ENCODE measurements at places on chromosomes 7 and 10.

DNA sequence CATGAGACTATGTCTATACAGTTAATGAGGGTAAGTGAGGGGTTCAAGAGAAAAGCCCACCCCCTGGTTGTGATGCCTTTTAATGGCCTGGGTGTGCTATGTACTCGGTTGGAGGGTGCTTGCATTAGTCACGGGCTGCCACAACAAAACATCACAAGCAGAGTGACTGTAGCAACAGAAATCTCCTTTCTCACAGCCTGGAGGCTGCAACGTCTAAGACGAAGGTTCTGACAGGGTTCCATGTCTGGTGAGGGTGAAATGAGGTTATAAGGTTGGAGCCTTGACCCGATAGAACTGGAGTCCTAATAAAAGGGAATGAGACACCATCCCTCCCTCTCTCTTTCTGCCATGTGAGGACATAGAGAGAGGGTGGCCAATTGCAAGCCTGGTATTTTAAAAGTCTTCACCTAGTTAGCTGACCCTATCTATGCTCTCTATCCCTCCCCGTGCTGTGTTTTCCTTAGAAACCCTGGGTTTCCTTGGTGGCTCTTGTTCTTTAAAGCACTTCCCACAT lies 126.0 kb upstream of the GDF10 start:
- DNase-seq: no peak

GRCh38 chr7:24769014-24769830 lies 12.0 kb upstream of the GSDME start:
- no peak for DNase-seq

- DNase-seq: no peak
These were observed 147.1 kb downstream of the LRRC4 start for GRCh38 chr7:127884066-127884559.

DNA sequence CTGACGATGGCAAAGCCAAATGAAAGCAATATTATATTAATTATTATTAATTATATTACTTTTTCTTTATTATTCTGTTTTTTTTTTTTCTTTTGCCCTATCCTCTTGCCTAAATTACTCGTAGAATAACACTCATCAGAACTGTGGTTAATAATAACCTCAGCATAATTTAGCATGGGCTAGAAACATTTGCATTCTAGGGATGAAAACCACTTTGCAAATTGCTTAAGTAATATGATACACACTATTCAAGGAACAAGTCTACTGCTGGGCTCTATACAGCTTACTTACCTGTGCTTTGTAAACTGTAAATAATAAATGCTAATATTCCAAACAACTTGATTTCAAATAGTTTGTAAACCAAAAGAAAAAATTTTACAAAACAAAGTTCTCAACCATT lies 375.8 kb downstream of the HGF start:
- no peak for DNase-seq

DNA sequence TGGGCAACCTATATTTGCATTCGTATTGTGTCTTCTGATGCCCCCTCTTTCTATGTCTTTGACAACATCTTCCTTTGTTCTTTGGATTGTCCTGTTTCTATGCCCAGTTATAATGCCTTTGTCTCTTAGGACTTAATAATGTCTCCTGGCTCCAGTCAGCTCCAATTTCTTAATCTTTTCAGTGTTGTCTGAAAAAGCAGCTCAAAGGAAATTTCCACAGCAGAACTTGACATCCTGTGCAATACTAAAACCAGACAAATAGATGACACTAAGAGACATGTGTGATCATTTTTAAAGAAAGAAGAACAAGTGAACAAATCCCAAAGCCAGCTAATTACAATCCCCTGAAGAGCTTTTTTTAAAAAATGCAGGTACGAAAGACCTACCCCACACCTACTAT lies 47.7 kb upstream of the RNF148 start:
- no peak for DNase-seq

- no peak for DNase-seq
These were observed 37.2 kb downstream of the FIGNL1 start for GRCh38 chr7:50412973-50413372.

DNA sequence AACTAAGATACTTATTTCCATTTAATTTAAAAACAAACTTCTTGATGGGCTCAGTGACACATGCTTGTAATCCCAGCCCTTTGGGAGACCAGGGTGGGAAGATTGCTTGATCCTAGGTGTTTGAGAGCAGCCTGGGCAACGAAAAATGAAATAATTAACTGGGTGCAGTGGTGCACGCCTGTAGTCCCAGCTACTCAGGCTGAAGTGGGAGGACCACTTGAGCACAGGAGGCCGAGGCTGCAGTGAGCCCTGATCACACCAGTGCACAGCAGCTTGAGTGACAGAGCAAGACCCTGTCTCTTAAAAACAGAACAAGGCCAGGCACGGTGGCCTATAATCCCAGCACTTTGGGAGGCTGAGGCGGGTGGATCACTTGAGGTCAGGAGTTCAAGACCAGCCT lies 37.4 kb downstream of the AVL9 start:
- no peak for DNase-seq

DNA sequence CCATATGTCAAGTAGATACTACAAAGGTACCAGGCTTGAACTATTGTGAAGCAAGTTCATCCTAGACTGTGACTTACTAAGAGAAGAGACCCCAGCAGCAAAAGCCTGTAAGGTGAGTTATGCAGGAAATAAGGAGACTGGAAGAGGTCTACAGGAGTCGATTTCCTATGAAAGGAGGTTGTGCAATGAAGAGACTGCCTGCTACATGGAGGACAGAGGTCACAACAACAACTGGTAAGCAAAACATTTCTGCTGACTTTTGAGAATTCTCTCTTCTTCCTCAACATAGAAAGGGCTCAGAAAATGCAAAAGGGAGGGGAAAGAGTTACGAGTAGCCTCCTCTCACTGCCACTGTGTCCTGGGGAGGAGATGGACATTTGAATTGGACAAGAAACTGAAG lies 42.4 kb downstream of the PDK4 start:
- DNase-seq: no peak

DNA sequence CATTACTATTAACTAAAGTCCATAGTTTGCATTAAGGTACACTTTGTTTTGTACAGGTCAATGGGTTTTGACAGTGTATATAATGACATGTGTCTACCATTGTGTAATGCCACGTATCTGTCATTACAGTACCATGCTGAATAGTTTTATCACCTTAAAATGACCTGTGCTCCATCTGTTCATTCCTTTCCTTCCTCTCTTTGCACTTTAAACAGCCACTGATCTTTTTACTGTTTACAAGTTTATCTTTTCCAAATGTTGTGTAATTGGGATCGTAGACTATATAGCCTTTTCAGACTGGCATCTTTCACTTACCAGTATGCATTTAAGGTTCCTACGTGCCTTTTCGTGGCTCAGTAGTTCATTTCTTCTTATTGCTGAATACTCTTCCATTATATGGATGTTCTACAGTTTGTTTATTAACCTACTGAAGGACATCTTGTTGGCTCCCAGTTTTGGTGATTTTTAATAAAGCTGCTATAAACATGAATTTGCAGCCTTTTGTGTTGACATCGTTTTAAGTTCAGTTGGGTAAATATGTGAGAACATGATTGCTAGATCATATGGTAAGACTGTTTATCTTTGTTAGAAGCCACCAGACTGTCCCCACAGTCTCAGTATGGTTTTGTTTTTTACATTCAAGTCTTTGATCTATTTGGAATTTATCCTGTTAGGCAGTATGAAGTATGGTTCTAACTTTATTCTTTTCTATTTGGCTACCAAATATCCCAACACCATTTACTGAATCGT lies 24.7 kb downstream of the STAM start:
- DNase-seq: no peak

DNA sequence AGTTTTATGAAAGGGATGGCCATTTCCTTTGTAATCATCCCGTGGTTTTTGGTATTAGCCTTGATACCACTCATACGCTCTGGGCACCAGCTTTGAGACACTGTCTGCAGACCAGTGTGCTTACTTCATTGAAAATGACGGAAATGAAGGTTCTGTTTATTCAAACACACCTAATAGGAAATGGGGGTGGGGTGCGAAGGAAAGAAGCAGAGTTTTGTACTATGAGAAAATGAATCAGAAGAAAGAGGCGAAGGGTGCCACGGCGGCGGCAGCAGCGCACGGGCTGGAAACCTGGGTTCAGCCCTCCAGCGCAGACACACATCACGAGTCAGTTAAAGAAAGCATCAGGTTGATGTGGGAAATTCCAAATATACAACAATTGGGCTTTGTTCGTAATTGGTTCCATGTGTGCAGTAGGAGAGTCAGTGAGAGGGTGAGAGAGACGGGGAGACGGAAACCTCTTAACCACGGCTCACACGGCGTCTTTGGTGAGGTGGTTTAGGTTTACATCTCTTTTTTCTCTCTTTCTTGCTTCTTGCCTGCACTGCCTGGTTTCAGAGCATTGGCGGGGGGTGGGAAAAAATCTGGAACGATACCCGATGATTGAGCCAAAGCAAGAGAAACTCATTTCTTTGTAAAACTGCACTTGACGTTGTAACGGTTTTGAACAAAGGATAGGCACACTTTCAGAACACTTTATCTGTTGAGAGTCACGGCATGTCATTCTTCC lies 321.2 kb downstream of the FRMD4A start:
- DNase-seq: peak; percentile 23

GRCh38 chr7:2680792-2681490 lies 7.1 kb upstream of the AMZ1 start:
- DNase-seq: peak; percentile 81

GRCh38 chr10:5283305-5284158 lies 81.2 kb upstream of the UCN3 start:
- DNase-seq: peak; percentile 46

DNA sequence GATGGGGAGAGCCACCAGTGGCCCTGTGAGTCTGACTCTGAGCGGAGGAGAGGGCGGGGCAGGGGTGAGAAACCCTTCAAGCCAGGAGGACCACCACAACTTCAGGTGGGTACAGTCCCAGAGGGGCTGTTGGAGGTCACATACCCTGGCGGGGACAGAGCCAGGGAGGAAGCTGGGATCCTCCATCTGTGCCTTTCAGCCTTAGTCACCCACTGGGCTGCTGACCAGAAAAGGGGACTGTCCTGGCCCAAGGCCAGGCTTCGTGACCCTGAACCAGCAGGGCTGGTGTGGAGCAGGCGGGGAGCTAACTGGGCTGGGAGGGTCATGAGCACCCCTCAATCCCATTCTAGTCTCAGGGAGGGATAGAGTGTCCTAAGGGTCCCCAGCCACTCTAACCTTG lies 1.5 kb upstream of the CALHM3 start:
- no peak for DNase-seq

- peak; percentile 20 for DNase-seq
These were observed 23.6 kb upstream of the SEMA3C start for GRCh38 chr7:80942261-80943041.

GRCh38 chr7:155787171-155787851 lies 25.0 kb downstream of the SHH start:
- peak; percentile 57 for DNase-seq

- no peak for DNase-seq
These were observed 1030.6 kb upstream of the GHITM start for GRCh38 chr10:83108565-83109333.

DNA sequence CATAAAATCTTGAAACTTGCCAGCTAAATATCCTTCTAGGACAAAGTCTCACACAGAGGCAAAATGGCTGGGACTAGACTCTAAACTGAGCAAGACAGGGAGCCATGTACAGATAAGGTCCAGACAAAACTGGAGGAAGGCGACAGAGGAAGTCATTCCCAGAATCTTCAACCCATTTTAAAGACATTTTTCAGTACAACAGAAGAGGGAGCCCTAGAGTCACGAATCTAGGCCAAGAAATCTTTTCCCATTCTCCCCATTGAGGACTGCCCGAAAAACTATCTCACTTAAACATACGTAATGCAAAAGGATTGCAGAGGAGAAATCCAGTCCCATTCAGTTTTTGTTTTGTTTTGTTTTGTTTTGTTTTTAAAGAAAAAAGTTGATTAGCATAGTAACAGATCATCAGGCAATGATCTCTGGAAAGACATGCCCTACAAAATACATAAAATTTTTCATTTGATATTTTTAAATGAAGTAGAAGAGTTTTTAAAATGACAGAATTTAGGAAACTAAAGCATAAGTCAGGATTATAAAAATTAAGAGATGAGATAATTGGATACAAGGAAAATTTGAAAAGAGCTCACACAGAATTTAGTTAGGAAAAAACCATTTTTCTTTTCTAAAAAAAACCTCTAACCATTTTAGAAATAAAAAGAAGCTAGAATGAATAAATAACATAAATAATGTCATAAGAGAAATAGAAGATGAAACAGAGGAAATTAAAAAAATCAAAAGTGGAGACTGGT lies 16.9 kb upstream of the PRF1 start:
- no peak for DNase-seq

DNA sequence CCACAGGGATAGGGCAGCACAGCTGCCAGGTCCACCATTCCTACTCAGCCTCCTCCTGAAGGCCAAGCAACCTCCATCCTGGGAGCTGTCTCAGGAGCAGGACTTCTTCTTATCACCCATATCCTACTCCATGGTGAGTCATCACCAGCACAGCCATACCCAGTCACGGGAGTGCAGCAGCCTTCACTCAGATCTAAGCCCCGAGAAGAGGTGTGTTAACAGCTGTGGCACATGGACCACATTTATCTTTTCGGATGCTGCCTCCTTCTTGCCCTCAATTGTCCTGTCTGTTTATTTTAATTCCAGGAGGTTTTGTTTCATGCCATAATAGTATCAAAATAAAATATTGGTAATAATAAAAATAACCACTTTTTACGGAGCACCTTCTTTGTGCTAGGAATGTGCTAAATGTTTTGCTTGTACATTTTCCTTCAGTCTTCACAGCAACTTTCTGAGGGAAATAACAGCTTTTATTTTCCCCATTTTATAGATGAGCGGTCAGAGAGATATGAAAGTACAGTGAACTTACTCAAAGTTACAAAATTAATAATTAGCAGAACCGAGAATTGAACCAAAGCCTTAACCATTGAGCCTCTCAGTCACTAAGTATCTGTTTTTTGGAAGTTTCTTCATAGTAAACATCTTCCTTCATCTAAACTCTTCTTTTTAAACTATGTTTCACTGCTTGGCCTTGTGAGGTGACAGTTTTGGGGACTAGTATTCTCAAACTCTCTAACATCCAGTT lies 2.5 kb upstream of the KEL start:
- DNase-seq: no peak

GRCh38 chr7:92698237-92698841 lies 108.1 kb upstream of the FAM133B start:
- peak; percentile 6 for DNase-seq

DNA sequence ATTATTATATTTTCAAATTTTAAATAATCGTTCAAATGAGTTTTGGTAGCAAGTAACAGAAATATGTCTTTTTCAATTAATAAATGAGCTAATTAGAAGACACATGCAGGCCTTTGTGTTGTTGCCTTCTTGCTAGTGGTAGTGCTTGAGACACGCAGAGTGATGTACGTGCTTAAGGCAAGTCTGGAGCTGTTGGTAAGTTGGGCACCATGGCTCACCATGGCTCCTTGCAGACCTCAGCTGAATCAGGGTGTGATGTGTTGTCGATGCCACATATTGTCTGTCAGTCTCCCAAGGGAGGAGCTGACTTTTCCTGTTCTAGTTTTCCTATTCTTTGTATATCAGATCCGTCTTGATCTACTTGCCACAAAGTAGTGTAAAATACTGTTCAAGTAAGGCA lies 8.3 kb downstream of the CDK14 start:
- no peak for DNase-seq

DNA sequence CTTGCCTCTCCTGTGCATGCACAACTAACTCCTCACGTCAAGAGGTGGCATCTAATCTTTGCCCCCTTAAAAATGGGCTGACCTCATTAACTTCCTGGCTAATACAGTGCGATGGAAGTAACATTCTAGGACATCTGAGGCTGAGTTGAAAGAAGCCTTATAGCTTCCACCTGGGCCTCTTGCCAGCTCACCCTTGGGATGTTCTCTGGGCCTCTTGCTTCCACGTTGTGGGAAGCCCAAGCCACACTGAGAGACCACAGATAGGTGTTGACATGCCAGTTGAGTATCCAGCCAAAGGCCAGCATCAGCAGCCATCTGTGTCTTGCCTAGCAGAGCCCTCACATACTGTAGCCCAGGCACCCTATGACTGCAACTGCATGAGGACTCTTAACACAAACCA lies 60.8 kb upstream of the GDF10 start:
- DNase-seq: no peak
